ENCODE measurements at places on chromosomes 2 and 18. TPM values are rescaled to one million over a fixed set of nuclear protein-coding genes. Genes with fewer than 3 reads are reported as not detected.

- no peaks in the 10 kb centered on the region for H3K27me3 ChIP-seq
- H3K4me3 ChIP-seq: no peak overlapping the region
- H3K27ac ChIP-seq: no peak overlapping the region
- H3K36me3 ChIP-seq: no peaks in the 10 kb centered on the region
- DNase-seq: no peak
Observed at GRCh38 chr2:238128534-238129001, 9.9 kb upstream of the KLHL30 start.

GRCh38 chr2:9648821-9649220 lies 18.0 kb upstream of the YWHAQ start:
- H3K27me3 ChIP-seq: no peaks in the 10 kb centered on the region
- no peak for DNase-seq
- no peaks in the 10 kb centered on the region for H3K36me3 ChIP-seq
- no peak overlapping the region for H3K4me3 ChIP-seq
- H3K27ac ChIP-seq: no peak overlapping the region

DNA sequence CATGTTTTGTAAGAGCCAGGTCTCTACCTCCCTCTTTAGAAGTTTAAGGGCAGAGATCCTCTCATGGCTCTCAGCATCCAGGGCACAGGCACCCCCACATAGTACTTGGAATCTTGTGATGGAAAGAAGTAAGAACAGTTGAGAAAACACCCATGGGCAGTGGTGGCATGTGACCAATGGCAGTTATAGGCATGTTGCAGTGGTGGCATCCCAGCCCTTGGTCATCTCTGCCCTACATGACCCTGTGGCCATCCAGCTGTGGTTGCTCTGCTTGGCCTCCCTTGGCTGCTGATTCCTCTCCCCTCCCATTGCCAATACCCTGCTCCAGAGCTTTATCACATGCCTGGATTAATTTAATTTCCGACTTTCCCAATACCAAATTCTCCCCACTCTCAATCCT lies 13.3 kb upstream of the MSH2 start:
- H3K27ac ChIP-seq: no peak overlapping the region
- no peak overlapping the region for H3K4me3 ChIP-seq
- H3K27me3 ChIP-seq: 0 out of 2 replicates have a peak, but pooled peaks cover 5% of the 10 kb centered on the region

GRCh38 chr18:72846736-72847533 lies 20.9 kb downstream of the NETO1 start:
- H3K27me3 ChIP-seq: no peaks in the 10 kb centered on the region
- H3K27ac ChIP-seq: no peak overlapping the region
- H3K4me1 ChIP-seq: no peaks in the 10 kb centered on the region
- H3K36me3 ChIP-seq: no peaks in the 10 kb centered on the region

The BMP10 gene
- polyA plus RNA-seq: not detected
